ENCODE measurements at places on chromosomes 16 and 17. TPM values are rescaled to one million over a fixed set of nuclear protein-coding genes. Genes with fewer than 3 reads are reported as not detected.

XAF1 gene
- total RNA-seq = 51.5 TPM

GRCh38 chr17:74953134-74953687 lies 17.5 kb downstream of the OTOP3 start:
- no peak for DNase-seq

DNA sequence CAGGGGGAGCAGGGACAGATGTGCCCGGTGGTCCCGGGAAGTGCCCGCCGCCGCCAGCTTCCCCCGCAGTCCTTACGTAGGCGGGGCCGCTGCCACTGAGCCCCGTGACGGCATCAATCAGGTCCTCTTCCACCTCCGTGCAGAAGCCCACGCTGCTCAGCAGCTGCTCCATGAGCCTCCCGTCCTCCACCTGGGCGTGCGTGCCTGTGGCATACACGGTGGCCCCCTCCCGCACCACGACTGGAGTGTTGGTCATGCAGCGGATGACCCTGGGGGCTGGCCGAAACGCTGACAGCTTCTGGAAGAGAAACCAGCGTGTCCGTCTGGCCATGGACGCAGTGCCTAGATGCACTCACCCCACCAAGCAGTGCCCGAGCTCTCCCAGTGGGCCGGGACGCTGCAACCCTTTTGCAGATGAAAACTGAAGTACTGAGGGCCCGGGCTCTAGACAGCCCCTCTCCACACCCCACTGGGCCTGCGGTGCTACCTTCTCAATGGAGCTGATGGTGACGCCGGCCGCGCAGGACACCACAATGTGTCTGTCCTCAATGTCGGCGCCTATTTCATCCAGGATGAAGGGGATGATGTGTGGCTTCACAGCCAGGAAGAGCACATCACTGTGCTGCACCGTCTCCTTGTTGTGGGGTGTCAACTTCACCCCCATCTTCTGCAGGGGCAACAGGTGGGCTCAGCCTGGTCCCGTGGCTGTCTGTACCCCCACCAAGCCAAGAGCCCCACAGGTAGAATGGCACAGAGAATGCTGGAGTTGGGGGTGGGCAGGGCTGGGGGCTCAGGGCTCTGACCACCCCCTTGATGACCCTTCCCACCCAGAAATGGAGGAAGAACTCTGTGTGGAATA lies 2.0 kb downstream of the PYCR1 start:
- no peak for DNase-seq

DNA sequence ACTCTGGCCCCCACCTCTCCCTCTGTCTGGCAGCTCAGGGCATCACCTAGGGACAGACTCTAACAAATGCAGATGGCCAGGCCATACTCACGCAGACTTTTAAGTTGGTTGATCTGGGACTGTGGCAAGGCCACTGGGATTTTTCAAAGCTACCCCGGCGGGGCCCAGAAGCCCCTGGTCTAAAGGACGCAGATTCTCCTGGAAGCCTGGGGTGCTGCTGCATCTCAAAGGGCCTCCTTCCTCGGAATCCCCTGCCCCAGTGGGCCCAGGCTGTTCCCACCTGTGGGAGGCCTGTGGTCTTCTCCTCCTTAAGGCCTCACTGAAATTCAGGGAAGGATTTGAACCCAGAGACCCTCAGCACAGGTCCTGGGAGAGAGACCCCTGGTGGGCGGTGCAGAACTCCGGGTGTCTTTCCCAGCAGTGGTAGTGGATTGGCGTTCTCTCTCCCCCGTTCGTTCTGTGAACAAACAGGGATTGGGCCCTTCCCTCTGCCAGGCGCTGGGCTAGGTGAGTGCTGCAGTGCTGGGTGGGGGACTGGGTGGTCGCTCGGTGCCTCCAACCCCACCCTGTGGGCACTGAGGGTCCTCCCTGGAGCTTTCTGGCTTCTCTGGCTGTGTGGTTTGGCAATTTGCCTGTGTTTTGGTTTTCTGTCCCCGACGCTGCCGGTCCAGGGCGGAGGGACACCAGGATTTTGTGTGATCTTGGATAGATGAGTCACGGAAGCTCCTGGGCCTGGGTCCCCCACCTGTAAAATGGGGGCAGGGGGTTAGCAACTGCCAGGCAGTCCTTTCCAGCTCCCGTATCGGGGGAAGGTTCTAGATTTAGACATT lies 160.5 kb upstream of the GSE1 start:
- DNase-seq = no peak

GRCh38 chr16:60142619-60143347 lies 1408.7 kb upstream of the GOT2 start:
- DNase-seq = no peak

SERPINF2 gene
- total RNA-seq = 41.7 TPM

DNA sequence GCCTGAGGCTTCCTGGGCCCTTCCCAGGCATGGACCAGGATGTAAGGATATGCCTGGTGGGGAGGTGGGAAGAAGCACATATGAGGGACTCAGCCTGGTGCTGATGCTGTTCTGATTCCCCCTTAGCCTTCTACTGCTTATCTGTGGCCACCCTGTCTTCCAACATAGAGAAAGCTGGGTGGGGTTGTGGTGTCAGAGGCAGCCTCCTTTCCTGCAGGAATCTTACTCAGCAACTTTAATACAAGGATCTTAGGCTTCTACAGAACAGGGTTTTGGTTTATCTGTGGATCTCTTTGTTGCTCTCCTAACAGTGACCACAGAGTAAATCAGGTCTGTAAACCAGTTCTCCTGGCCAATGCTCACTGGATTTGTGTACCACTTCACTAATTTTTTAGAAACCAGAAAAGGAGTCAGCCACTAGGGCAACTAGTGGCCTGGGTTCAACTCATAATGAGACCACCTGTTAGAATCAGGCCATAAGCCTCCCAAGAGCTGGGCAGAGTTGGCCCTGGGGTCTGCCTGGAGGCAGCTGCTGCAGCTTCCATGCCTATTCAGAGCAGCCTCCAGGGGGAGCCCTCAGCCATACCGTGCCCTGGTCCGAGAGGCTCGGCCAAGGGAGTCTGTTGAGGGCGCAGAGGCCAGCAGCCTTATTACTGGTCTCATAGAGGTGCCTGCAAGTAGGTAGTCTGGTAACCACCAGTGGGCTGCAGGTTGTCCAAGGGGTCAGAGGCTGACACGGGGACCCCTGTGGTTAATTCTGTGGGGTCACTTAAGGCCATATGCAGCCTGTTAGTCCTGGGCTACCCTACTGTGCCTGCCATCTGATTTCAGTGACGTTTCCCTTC lies 7.1 kb downstream of the HAS3 start:
- DNase-seq = peak; percentile 86

DNA sequence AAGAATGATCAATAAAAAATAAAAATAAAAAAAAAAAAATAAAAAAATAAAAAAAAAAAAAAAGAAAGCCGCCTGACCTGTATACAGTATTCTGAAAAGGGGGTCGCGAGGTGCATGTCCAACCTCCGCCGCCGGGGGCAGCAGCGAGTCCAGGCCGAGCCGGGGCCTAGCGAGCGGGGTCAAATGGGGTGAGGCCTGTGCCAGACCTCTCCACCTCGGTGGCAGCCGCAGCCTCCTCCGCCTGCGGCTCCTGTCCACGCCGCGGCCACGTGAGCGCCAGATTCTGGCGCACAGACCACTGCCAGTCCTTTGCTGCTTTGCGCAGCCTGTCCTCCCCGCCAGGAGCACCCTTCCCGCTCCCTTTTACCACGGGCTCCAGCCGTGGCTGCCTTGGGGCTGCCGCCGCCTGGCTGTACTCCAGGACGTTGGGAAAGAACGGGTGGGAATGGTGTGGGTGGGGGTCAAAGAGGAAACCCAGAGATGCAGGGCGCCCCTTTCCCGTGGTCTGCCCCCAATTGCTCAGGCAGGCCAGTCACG lies 2.4 kb upstream of the BCKDK start:
- DNase-seq = peak; percentile 95

GSDMA gene
- total RNA-seq = 0.19 TPM

DNA sequence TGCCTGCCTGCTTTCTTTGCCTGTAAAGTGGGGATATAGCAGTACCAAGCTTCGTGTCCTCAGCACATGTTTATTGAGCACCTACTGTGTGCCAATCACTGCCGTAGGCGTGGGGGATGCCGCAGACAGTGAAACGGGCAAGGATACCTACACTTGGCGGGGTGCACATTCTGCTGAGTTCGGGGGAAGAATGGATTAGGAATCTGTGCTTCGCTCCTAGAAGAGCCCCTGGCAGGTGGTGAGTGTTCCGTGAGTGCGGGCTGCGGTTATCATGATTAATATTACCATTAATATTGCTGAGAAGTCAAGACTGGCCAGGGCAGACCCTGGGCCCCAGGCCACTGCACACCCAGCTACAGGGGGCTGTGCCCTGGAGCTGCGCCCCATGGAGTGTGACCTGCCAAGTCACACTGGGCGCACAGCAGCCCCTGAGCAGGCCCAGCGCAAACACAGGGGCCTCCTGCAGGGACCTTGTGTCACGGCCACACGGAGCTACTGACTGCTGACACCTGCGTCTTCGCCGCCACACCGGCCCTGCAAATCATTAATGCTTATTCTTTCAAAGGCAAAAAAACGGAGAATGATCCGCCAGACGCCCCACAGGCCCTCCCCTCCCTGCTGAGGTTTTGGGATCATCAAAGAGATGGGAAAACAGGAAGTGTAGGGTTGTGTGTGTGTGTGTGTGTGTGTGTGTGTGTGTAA lies 213.4 kb upstream of the GSE1 start:
- DNase-seq = peak; percentile 32
